ENCODE measurements at places on chromosomes 3 and 15.

GRCh38 chr3:13011573-13012220 is 61.5 kb downstream of the IQSEC1 start:
- peak; percentile 47 for DNase-seq

DNA sequence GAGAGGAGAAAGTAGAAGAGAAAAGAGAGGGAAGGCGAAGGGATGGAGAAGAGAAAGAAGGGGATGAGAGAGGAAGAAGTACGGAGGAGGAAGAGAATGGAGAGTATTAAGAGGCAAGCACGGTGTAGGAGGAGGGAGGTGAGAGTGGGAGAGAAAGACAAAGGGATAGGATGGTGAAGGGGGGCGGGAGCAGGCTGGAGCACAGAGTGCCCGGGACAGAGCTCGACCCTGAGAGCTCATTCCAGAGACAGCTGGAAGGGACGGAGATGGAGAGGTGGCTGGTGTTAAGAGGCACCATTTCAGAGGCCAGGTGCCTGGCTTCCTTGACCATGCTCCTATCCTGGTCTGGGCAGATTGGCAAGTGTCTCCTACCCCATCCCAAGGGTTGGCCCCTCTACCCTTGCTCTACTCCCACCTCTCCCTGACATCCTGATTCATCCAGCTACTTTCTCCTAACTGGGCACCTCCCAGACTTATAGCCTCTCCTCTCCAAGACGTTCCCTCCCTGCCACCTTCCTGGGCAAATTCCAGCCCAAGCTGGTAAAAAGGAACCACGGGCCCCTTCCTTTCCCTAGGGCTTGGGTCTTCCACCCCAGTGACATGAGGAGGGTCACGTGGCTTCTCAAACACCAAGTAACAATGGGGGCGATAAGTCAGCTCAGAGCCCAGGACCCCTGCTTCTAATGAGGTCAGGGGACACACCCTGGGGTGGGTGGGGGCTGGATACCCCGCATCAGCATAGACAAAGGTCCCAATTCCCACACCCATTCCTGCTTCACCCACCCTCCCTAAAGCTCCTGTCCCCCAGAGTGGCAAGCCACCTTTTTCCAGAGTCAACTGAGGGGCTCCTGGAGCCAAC is 1.1 kb downstream of the CLCN2 start:
- DNase-seq = no peak

GRCh38 chr3:55313666-55314065 is 173.4 kb downstream of the WNT5A start:
- no peak for DNase-seq

DNA sequence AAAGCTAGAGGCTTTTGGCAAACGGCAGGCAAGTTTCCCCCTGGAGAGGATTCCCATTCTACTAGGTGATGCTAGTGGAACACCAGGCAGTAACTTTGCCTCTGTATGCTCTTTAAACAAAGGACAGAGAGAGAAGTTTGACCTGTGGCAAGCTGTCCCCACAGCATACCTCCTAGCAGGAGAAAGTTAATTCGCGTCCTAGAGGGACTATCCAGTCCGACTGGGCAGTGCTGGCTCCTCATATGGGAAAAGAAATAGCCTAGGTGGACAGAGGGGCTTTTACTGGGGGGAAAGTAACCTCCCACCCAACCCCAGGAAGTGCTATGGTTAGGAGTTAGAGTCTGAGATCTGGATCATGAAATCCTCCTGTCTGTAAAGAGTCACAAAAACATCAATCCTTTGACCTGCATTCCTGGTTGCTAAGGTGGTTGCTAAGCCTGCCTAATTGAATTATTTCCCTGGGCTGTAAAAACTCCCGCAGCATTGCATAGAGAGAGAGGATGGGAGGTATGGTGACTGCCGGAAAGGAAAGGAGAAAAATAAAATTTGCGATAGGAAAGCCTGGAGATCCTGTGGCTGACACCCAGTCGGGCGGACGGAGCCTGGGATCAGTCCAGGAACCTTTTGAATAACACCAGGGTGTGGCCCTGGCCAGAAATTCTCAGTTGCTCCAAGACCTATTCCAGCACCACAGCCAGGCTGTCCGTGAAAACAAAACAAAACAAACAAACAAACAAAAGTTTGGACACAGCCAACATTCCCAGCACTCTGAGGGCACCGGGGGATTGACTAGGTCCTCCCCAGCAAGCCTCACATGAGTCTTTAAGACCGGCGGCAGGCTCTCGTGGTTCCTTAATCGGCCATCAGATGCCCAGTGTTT is 67.7 kb upstream of the ATP11B start:
- DNase-seq = no peak

DNA sequence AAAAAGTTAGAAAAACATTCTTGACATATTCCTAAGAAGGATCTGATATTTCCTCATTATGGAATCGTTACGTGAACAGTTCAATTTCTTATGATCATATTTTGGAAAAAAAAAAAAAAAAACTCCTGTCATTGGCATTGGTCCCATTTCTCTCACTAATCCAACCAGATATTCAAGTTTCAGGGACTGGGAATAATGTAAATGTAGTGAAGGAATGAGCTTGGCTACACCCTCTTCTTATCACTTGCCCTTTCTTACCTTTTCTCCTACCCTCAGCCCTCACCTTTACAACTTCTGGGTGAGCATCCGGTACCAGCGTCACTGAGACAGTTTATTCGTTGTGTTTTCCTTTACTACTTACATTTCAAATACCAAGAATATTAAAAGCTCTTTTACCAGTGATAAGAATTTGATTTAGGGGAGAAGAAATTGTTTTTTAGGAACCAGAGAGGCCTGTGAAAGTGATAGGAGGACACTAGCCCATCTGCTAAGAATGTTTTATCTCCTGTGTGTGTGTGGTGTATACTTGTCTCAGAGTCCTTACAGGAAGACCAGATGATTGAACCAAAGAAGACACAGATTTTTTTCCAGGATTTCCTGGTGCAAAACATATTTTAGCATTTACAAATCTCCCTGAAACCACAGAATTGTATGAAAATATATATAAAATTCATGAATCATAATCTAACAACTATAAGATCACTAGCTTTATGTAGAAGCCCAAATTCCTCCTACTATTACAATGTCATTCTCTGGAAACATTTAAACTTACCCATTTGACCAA is 946.7 kb downstream of the ZPLD1 start:
- no peak for DNase-seq

- peak; percentile 25 for DNase-seq
Observed at GRCh38 chr15:52790169-52790708, at the start of gene ONECUT1. Gene ONECUT1, minus strand, starts transcription at chr15:52790336. Its CDS starts 452 bp downstream, at chr15:52789884.

- no peak for DNase-seq
Observed at GRCh38 chr3:193782747-193783146, 189.7 kb downstream of the OPA1 start.

DNA sequence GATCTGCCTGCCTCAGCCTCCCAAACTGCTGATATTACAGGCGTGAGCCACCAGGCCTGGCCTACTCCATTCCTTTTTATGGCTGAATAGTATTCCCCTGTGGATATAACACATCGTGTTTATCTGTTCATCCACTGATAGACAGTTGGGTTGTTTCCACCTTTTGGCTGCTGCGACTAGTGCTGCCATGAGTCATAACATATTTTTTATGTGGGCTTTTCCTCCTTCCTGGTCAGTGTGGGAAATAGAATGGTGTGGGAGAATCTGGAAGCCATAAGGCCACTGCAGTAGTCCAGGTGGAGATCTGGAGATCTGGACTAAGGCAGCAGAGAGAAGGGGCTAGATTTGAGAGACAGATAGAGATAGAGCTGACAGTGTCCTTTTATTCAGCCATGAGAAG is 16.2 kb downstream of the LCMT2 start:
- no peak for DNase-seq

DNA sequence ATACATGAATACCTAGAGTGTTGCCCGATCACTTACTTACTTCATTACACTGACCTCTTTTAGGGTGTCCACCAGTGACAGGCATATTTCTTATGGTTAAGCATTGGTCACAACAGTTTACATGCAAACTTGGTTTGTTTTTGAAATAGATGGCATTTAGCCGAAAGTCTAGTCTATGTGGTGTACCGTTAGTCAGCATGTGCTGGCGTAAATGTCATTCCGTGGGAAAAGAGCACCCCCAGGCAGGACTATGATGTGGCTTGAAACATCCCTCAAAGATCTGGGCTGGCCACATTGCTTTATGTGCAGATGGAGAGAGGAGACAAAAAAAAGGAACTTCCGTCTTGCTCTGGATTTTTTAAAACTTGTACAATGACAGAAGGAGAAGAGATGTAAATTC is 357.0 kb upstream of the ICE2 start:
- no peak for DNase-seq

DNA sequence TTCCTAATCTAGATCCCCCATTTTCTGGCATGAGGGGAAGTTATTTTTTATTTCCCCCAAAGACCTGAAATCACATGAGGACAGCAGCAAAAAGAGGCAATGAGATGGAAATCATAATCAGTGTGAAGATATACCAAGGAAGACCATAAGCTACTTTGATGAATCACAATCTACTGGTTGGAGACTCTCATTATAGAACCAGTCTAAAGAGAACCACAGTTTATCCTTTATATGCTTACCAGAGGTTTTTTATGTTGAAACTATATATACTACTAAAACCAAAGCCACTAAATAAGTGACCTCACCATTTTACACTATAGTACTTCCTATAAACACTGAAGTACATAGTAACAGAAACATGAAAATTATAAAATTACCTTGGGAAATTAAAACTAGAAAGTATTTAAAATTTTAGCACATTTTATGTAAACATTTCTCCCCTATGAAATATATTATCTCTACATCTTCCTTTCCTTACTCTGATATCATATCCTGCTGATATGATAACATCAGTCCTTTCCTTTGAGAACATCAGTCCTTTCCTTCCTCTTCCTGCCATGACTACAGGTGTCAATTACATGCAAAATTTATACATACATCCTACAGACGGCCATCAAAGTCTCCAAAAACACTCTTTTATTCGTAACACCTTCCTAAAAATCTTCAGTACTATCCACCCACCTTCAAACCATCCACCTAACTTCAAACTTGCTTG is 71.8 kb downstream of the PHC3 start:
- DNase-seq = no peak

- no peak for DNase-seq
Observed at GRCh38 chr15:87777054-87777561, 479.4 kb downstream of the NTRK3 start.

DNA sequence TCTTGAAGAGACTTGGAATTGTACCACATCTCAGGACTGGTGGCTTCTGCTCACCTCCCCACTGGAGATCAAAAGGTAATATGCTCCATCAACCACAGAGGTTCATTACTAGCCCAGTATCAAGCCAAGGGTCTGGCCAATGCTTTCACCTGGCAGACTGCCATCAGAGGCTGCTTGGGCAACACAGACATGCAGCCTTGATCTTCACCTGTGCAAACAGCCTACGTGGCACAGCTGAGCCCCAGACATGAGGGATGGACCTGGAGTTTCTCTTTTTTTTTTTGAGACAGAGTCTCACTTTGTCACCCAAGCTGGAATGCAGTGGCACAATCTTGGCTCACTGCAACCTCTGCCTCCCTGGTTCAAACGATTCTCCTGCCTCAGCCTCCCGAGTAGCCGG is 105.6 kb upstream of the HES1 start:
- no peak for DNase-seq

DNA sequence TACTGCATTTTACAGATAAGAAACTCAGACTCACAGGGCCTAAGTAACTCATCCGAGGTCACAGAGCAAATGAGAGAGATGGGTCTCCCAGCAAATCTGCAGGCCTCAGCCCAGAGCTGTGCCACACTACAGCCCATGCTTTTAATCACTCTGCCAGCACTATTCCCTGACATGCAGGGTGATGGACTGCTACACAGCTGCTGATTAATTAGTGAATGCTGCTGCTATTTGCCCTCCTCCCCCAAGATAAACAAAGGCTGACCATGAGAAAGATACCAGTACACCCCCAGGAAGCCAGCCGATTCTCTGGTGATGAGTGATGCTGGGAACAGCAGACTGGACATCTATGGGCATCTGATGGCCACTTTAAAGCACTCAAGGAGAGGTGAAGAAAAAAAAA is 39.3 kb downstream of the RFTN1 start:
- peak; percentile 53 for DNase-seq

DNA sequence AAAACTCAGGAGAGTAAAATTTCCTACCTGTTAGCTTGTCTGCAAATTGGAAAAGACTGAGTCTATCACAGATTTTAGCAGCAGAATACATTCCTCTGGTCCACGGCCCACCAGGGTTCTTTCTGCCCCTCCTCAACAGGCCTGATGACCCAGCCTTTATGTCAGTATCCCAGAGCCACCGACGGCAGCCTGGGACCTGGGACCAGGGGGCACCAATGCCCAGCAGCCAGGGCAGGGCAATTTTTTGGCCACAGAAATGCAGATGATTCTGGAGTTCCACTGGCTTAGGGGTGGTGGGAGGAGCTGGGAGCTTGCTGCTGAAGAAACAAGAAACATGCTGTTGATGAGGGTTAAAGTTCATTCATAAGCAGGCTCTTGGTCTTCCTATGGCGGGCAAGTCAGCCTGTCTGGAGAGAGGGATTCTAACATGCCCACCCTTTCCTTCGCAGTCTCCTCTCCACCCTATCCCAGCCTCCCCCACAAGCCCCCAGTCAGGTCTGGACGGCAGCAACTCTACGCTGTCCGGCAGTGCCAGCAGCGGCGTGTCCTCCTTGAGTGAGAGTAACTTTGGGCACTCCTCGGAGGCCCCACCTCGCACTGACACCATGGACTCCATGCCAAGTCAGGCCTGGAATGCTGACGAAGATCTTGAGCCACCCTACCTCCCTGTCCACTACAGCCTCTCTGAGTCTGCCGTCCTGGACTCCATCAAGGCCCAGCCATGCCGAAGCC is 4.3 kb upstream of the MANF start:
- DNase-seq = no peak

DNA sequence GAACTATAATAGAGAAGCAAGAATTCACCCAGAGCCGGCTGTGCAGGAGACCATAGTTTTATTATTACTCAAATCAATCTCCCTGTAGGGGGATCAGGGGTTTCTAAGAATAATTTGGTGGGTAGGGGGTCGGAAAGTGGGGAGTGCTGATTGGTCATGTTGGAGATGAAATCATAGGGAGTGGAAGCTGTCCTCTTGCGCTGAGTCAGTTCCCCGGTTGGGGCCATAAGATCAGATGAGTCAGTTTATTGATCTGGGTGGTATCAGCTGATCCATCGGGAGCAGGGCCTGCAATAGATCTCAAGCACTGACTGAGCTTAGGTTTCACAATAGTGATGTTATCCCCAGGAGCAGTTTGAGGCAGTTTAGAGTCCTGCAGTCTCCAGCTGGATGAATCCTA is 97.0 kb upstream of the SNRPN start:
- DNase-seq = no peak
